Stimulated activated naive CD8-positive, alpha-beta T cell treated with anti-CD3 and anti-CD28 coated beads, Interleukin-15, Interleukin-2, amounts not matched to agents 100 U/mL and 50 U/mL, for 24 hours (primary cell): ENCODE measurements at places on chromosomes 5 and 9.

- no peak for DNase-seq
These were observed 41.3 kb downstream of the ZNF366 start for GRCh38 chr5:72465601-72466563.

DNA sequence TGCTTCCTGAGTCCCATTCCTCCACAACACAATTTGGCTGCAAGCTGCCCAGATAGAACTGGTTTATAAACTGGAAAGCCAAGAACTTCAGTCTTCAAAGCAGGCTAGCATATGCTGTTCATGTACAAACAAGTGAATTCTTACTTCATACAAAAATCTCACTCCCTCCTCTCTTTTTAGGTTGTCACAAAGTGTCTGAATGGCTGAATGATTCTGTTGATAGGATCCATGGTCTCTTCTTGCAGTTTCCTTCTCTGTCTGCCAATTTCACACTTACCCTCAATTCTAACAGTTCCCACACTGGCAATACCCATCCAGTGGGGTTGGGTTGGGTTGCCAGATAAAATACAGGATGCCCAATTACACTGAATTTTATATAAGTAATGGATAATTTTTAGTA lies 363.5 kb downstream of the DEPDC1B start:
- no peak for DNase-seq

GRCh38 chr9:6243746-6244145 lies 28.1 kb downstream of the IL33 start:
- DNase-seq = no peak

- no peak for DNase-seq
These were observed 1.9 kb downstream of the CERT1 start for GRCh38 chr5:75509546-75509945.
